ENCODE measurements at places on chromosomes 16 and 17. TPM values are rescaled to one million over a fixed set of nuclear protein-coding genes. Genes with fewer than 3 reads are reported as not detected.

- H3K27ac ChIP-seq: peak overlapping the region; percentile 39
- peak; percentile 48 for DNase-seq
- H3K36me3 ChIP-seq: peaks cover 7% of the 10 kb centered on the region
Observed at GRCh38 chr17:15436473-15437302, 30.7 kb downstream of the CDRT4 start.

The PRSS33 gene
- not detected for total RNA-seq

GRCh38 chr16:84607694-84608093 is 10.2 kb downstream of the COTL1 start:
- H3K4me1 ChIP-seq: peaks cover 78% of the 10 kb centered on the region
- H3K27ac ChIP-seq: peak overlapping the region; percentile 79
- peak overlapping the region; percentile 13 for H3K4me3 ChIP-seq
- H3K27me3 ChIP-seq: no peaks in the 10 kb centered on the region

The SYT17 gene
- 1.4 TPM for total RNA-seq

DNA sequence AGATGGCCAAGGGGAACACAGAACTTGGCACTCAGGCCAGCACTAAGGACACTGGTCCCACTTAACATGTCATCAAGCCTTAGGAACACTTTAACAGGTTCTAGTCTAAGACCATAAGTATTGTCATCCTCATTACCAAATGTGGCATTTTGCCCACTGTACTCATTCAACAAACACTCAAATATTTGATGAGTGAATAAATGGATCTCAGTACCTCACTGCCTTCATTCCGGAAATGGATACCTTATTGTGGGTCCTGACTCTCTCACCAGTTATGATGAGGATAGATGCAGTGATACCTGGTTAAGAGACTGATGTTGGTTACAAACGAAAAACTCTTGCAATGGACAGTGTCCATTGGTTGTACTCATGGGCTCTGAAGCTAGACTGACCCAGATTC is 455.2 kb upstream of the DYNLRB2 start:
- H3K36me3 ChIP-seq: no peaks in the 10 kb centered on the region
- H3K27me3 ChIP-seq: no peaks in the 10 kb centered on the region
- H3K27ac ChIP-seq: no peak overlapping the region
- H3K4me1 ChIP-seq: no peaks in the 10 kb centered on the region
- DNase-seq: no peak

The TMEM220 gene
- 1.8 TPM for total RNA-seq

The MPP3 gene
- 0.43 TPM for total RNA-seq

- H3K36me3 ChIP-seq: no peaks in the 10 kb centered on the region
- DNase-seq: no peak
- H3K27ac ChIP-seq: no peak overlapping the region
- H3K4me3 ChIP-seq: no peak overlapping the region
Observed at GRCh38 chr17:55652825-55653224, 69.8 kb downstream of the TMEM100 start.

GRCh38 chr16:50152351-50152806 is 727 bp upstream of the TENT4B start:
- peaks cover 36% of the 10 kb centered on the region for H3K4me1 ChIP-seq
- peak overlapping the region; percentile 85 for H3K27ac ChIP-seq
- peak; percentile 59 for DNase-seq
- no peaks in the 10 kb centered on the region for H3K36me3 ChIP-seq

GRCh38 chr17:81608605-81609004 is 28.3 kb downstream of the NPLOC4 start:
- no peak for DNase-seq
- H3K36me3 ChIP-seq: peaks cover 77% of the 10 kb centered on the region
- no peaks in the 10 kb centered on the region for H3K4me1 ChIP-seq
- no peaks in the 10 kb centered on the region for H3K27me3 ChIP-seq
- H3K27ac ChIP-seq: no peak overlapping the region

GRCh38 chr17:76496464-76496863 is 4.8 kb downstream of the RHBDF2 start:
- H3K4me3 ChIP-seq: no peak overlapping the region
- no peak for DNase-seq
- no peak overlapping the region for H3K27ac ChIP-seq
- no peaks in the 10 kb centered on the region for H3K27me3 ChIP-seq
- H3K36me3 ChIP-seq: peaks cover 7% of the 10 kb centered on the region
- H3K4me1 ChIP-seq: peaks cover 87% of the 10 kb centered on the region

The LONP2 gene
- 79.2 TPM for total RNA-seq

The CACNG1 gene
- total RNA-seq: not detected

The MILR1 gene
- not detected for total RNA-seq

- no peaks in the 10 kb centered on the region for H3K27me3 ChIP-seq
- H3K4me1 ChIP-seq: peaks cover 9% of the 10 kb centered on the region
- no peak overlapping the region for H3K4me3 ChIP-seq
- no peaks in the 10 kb centered on the region for H3K36me3 ChIP-seq
- H3K27ac ChIP-seq: no peak overlapping the region
Observed at GRCh38 chr17:28478712-28479615, 5.5 kb downstream of the SLC13A2 start.

The TEX19 gene
- not detected for total RNA-seq

DNA sequence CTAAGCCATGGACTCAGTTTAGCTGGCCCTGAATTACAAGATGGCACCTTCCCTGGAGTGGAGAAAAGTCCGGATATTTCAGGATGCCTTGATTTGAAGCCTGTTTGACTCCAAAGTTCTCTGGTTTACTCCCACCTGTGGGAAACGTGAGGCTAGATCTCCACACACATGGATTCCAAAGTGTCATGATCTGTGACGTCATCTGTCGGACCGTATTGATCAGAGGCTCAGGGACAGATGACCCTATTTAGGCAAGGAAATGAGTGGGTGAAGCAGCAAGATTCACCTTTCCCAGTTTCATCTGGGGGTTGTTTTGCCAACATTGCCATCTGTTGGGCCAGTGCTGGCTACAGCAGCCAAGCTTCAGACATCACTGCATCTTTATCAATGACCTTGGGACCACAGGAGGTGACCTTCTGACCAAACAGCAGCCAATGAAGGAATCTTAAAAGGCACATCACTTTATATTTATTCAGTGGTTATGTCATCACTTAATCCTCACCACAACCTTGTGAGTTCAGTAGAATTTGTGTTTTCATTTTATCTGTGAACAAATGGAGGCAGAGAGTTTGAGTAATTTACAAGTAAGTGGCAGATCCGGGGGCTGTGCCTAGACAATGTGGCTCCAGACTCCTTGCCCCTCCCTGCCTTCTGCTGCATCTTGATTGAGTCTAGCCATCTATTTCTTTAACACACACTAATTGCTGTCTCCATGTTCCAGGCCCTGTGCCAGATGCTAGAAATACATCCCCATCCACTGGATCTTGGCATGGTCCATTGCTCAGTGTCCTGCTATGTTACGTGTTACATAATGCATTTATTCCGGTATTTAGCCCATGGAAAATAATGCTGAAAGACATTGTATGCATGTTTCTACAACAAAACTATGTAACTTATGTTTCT is 1.5 kb upstream of the CDH13 start:
- H3K4me1 ChIP-seq: peaks cover 13% of the 10 kb centered on the region
- no peak overlapping the region for H3K27ac ChIP-seq
- no peak overlapping the region for H3K4me3 ChIP-seq

DNA sequence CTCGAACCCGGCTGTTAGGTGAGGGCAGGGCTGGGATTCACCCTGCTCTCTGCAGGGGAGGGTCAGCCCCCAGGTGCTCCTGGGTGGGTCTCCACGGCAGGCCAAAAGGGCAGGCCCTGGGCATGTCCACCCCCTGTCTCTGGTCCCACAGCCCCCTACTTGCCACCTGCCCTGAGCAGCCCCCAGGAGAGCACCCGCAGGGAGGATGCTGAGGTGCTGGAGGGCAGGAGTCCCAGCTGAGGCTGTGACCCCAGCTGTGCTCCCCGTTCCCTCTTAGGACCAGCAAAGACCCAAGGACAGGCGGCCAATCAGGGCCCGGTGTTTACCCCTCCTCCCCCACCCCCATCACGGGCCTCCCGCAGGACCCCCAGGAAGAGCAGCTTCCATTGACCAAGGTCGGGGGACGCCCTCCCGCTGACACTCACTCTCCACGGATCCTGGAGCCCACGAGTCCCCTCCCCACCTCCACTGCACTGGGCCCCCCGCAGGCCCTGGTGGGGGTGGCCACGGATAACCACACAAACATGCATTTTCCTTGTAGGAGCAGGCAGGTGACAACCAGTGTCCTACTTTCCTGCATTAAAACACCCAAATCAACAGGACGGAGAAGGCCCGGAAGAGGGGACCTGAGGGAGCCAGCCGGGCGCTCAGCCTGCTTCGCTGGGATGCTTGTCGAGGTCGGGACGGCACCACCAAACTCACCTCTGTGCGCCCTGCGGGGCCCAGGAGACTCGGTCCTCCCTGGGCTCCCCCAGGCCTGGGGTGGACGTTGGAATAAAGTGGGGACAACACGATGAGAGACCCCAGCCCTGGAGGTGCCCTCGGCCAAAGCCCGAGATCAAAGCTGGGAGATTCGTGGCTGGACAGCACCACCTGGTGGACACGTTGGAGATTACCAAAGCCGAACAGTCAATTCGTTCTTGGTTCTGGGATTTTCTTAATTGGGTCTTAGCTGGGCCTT is 22.5 kb upstream of the ENPP7 start:
- no peak overlapping the region for H3K27ac ChIP-seq
- peak overlapping the region; percentile 48 for H3K4me3 ChIP-seq
- H3K36me3 ChIP-seq: no peaks in the 10 kb centered on the region
- peak; percentile 50 for DNase-seq
- peaks cover 55% of the 10 kb centered on the region for H3K27me3 ChIP-seq
- peaks cover 7% of the 10 kb centered on the region for H3K4me1 ChIP-seq

The SLFN12 gene
- total RNA-seq: 7.1 TPM

DNA sequence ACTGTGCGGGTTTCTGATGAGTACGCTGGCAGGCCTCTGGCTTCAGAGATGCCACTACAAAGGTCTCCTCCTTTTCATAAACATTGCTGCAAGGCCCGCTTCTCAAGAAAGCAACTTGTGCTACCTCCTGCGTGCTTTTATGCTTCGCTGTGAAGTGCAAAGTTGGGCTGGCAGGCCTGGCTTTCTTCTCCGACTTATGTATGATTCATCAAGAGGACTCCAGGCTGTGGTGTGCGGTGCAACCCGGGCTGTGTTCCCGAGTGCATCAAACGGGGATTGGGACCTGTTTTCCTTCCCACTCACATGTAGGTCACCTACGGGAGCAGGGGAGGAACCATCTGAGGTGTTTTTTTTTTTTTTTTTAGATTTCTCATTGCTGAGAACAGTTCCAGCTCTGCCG is 534.1 kb downstream of the WWOX start:
- H3K4me3 ChIP-seq: no peak overlapping the region
- H3K27me3 ChIP-seq: no peaks in the 10 kb centered on the region

The KRT26 gene
- not detected for total RNA-seq

DNA sequence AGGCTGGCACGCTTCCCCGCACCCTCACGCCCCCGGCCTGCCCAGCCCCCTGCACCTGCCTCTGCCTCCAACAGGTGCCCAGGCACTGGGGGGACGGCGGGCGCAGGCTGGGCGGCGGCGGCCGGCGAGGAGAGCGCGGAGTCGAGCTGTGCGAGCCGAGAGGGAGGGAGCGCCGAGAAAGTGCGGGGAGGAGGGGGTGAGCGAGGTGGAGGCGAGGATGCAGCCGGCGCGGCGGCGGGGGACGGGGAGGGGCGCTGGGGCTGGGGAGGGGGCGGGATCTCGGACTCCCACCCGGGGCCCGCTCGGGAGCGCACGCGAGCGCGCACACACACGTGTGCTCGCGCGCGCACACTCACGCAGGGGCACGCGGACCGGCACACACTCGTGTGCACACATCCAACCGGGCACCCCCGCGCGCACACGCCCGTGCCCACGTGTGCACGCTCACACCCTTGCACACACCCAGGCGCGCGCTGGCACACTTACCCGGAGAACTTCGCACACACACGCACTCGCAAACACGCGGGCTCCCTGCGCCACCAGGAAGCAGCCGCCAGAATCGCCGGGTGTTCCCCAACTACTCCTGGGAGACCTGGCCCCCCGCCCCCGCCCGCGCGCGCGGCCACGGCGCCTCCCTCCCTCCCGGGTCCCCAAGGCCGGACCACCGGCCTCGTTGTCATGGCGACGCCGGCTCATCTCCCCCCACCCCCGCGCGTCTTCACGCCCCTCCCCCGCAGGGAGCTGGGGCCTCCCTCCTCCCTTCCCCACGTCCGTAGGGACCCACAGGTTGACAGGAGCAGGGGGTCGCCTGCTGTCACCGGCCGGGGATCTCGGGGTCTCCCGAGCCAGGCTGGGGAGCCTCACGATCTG is at the start of gene DOC2A:
TSS of gene DOC2A (minus strand) at position 184 of the 870 bp plus-strand sequence. CDS start 805 bp downstream, outside the sequence.
- peaks cover 53% of the 10 kb centered on the region for H3K27me3 ChIP-seq
- H3K36me3 ChIP-seq: no peaks in the 10 kb centered on the region
- peaks cover 3% of the 10 kb centered on the region for H3K4me1 ChIP-seq
- no peak within 1 kb of the TSS for H3K27ac ChIP-seq
- H3K4me3 ChIP-seq: peak within 1 kb of the TSS; percentile 41

GRCh38 chr16:11980136-11980844 is 3.8 kb downstream of the SNX29 start:
- H3K27me3 ChIP-seq: no peaks in the 10 kb centered on the region
- H3K4me1 ChIP-seq: peaks cover 26% of the 10 kb centered on the region
- H3K4me3 ChIP-seq: no peak overlapping the region
- H3K27ac ChIP-seq: no peak overlapping the region

DNA sequence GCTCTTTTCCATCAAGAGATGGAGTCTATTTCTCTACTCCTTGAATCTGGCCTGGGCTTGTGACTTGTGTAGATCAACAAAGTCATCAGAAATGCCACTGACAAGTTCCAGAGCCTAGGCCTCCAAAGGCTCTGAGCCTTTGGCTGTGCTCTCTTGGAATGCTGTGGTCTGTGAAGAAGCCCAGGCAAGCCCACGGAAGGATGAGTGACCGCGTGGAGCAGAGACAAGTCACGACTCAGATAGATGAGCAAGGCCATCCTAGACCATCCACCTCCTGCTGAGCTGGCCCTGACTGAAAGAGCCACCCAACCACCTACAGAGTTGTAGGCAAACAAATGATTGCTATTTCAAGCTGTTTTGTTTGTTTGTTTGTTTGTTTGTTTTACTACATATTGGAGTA is 11.6 kb upstream of the ICAM2 start:
- no peaks in the 10 kb centered on the region for H3K27me3 ChIP-seq
- H3K36me3 ChIP-seq: no peaks in the 10 kb centered on the region
- no peak overlapping the region for H3K4me3 ChIP-seq
- no peak overlapping the region for H3K27ac ChIP-seq
- no peak for DNase-seq
- peaks cover 14% of the 10 kb centered on the region for H3K4me1 ChIP-seq

The OR4D1 gene
- total RNA-seq: 1.5 TPM

The MYH8 gene
- not detected for total RNA-seq

DNA sequence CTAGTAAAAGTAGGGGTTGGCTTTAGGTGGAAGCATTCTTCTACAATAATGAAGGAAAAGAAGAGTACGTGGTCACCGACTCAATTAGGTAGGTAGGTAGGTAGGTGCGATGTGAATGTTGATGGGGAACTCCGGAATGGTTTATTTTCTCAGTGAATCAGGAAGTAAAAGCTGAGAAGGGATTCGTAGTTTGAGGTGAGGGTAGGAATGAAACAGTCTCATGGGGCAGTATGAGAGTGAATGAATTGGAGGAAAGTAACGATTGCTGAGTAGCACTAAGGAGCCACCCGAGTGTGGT is 13.9 kb downstream of the PER1 start:
- peaks cover 33% of the 10 kb centered on the region for H3K36me3 ChIP-seq
- no peak for DNase-seq
- H3K27ac ChIP-seq: peak overlapping the region; percentile 97
- peaks cover 28% of the 10 kb centered on the region for H3K4me1 ChIP-seq
- peaks cover 7% of the 10 kb centered on the region for H3K27me3 ChIP-seq

The BFAR gene
- 60.9 TPM for total RNA-seq

The CD300H gene
- total RNA-seq: not detected

The SLC9A5 gene
- total RNA-seq: 2.3 TPM

- no peak overlapping the region for H3K27ac ChIP-seq
- H3K27me3 ChIP-seq: peaks cover 31% of the 10 kb centered on the region
- H3K36me3 ChIP-seq: no peaks in the 10 kb centered on the region
Observed at GRCh38 chr16:71406724-71407123, 35.1 kb downstream of the TLE7 start.

- H3K27ac ChIP-seq: no peak overlapping the region
- H3K27me3 ChIP-seq: no peaks in the 10 kb centered on the region
- peak overlapping the region; percentile 69 for H3K4me3 ChIP-seq
Observed at GRCh38 chr17:44774271-44775135, 15.7 kb downstream of the ADAM11 start.

Measured in T-cell (primary cell).